Calu3 (cell line): ENCODE measurements at places on chromosomes 6 and 20. TPM values are rescaled to one million over a fixed set of nuclear protein-coding genes. Genes with fewer than 3 reads are reported as not detected.

CLDN20 gene
- total RNA-seq, result not detected in 2 replicates

GRCh38 chr6:162442687-162443086, 284.9 kb downstream of the PRKN start:
- no peak overlapping the region for H3K4me3 ChIP-seq
- no peak for DNase-seq
- no peaks in the 10 kb centered on the region for H3K27me3 ChIP-seq
- H3K27ac ChIP-seq, result no peak overlapping the region
- no peaks in the 10 kb centered on the region for H3K36me3 ChIP-seq

DNA sequence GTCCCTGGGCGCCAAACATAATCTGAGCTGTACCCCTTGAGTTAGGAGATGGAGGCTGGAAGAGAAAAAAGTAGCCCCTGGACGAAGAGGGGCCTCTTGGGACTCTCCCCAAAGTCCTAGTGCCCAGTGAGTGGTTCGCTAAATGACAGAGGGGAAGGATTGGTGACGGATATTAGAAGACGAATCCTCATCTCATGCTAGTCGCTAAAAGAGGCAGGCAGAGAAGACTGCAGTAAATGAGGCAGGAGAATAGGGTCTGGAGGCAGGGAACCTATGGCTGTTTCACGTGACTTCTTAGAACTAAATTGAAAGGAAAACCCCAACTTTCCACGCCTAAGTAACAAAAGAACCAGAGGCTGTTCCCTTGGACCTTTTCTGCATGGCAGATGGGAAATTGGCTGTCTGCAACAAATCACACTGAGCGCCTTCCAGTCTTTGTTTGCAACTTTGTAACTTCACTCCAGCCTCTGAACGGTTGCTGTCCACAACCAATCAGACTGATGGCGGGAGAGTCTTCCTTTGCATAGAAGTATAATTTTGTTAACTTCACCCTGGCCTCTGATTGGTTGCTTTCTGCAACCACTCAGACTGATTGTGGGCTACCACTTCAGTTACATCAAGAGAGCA, 731 bp upstream of the RBL1 start:
- peaks cover 20% of the 10 kb centered on the region for H3K36me3 ChIP-seq
- H3K27me3 ChIP-seq, result peaks cover 21% of the 10 kb centered on the region
- H3K4me1 ChIP-seq, result peaks cover 24% of the 10 kb centered on the region
- no peak for DNase-seq
- peak overlapping the region; percentile 82 for H3K4me3 ChIP-seq
- peak overlapping the region; percentile 88 for H3K27ac ChIP-seq

- no peaks in the 10 kb centered on the region for H3K4me1 ChIP-seq
- DNase-seq, result no peak
Observed at GRCh38 chr6:76682842-76683241, 610.4 kb upstream of the IMPG1 start.

- peaks cover 42% of the 10 kb centered on the region for H3K27me3 ChIP-seq
- peaks cover 17% of the 10 kb centered on the region for H3K4me1 ChIP-seq
- H3K36me3 ChIP-seq, result no peaks in the 10 kb centered on the region
- no peak overlapping the region for H3K27ac ChIP-seq
- no peak overlapping the region for H3K4me3 ChIP-seq
Observed at GRCh38 chr20:48197066-48197465, 411.8 kb upstream of the SULF2 start.
